ENCODE measurements at places on chromosomes 1 and 21. TPM values are rescaled to one million over a fixed set of nuclear protein-coding genes. Genes with fewer than 3 reads are reported as not detected.

The SPRR2E gene
- total RNA-seq, result not detected

The MMEL1 gene
- not detected for total RNA-seq

The OR2L8 gene
- not detected for total RNA-seq

The KIAA1614 gene
- total RNA-seq, result 0.38 TPM

The SPATA1 gene
- total RNA-seq, result 0.71 TPM

The DCDC2B gene
- 0.21 TPM for total RNA-seq

The ELF3 gene
- 0.19 TPM for total RNA-seq

The MRPS15 gene
- 144 TPM for total RNA-seq

The PCAT6 gene
- 0.59 TPM for total RNA-seq

The TIPRL gene
- total RNA-seq, result 40.4 TPM

The RHEX gene
- total RNA-seq, result not detected

The KCNJ15 gene
- total RNA-seq, result 0.40 TPM

The HAPLN2 gene
- not detected for total RNA-seq

The SLC1A7 gene
- not detected for total RNA-seq

The OLIG2 gene
- not detected for total RNA-seq

The MMP23B gene
- 2.1 TPM for total RNA-seq

The LIN28A gene
- not detected for total RNA-seq

The PKP1 gene
- not detected for total RNA-seq

Measured in activated CD8-positive, alpha-beta memory T cell treated with anti-CD3 and anti-CD28 coated beads for 36 hours (primary cell).